ENCODE measurements at places on chromosomes 12 and 14. TPM values are rescaled to one million over a fixed set of nuclear protein-coding genes. Genes with fewer than 3 reads are reported as not detected.

- no peak for DNase-seq
These were observed 69.7 kb upstream of the BTG1 start for GRCh38 chr12:92215358-92215757.

DNA sequence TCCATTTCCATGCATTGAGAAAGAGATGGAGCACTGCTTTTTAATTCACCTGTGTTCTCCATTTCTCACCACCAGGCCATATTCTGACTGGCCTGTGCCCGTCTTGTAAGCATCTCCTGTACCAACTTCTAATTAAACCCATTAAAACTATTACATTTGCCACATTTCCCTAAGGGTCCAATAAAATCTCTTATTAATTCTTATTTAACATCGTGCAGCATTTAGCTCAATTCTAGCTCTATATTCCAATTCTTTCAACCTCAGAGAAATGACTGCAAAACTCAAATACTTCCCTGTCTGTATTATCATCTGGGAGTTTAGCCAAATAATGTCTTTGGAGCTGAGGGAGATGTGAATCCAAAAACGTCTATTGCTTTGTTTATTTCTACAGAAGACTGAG is 495.4 kb upstream of the TMEM132C start:
- no peak for DNase-seq

- DNase-seq = no peak
These were observed 247.2 kb downstream of the ALX1 start for GRCh38 chr12:85527192-85527591.

CLEC1B gene
- not detected for polyA plus RNA-seq
